ENCODE measurements at places on chromosomes 1 and 21.

GRCh38 chr1:58325866-58326265, 220.7 kb downstream of the OMA1 start:
- DNase-seq: no peak

GRCh38 chr1:81435175-81435574, 365.6 kb upstream of the ADGRL2 start:
- DNase-seq: no peak

GRCh38 chr21:9735421-9735961, 785.9 kb upstream of the TPTE start:
- DNase-seq: no peak

DNA sequence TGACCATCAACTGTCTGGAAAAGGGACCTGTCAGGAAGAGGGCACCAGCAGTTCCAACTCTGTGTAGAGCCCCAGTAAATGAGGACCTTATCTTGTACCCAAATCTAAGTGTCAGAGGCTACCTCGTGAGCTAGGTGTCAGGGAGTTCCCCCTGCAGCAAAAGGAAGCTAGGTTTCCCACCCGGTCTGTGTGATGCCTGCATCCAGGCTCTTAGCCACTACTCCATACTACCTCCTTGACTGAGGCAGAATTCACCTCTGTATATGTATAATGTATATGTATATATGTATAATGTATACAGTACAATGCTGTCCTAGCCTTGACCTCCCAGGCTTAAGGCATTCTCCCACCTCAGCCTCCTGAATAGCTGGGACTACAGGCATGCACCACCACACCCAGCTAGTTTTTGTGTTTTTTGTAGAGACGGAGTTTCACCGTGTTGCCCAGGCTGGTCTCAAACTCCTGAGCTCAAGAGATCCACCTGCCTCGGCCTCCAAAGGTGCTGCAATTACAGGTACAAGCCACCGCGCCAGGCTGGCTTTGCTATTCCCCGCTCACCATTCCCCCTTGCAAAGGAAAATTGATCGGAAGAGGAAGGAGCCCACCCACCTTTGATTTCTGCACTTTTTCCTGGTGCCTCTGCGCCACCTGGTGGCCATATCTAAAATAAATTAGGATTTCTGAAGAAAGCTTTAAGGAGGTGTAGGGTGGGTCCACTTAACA, 15.7 kb upstream of the LUZP1 start:
- peak; percentile 32 for DNase-seq

GRCh38 chr21:37166733-37167132, 93.7 kb downstream of the TTC3 start:
- DNase-seq: no peak

DNA sequence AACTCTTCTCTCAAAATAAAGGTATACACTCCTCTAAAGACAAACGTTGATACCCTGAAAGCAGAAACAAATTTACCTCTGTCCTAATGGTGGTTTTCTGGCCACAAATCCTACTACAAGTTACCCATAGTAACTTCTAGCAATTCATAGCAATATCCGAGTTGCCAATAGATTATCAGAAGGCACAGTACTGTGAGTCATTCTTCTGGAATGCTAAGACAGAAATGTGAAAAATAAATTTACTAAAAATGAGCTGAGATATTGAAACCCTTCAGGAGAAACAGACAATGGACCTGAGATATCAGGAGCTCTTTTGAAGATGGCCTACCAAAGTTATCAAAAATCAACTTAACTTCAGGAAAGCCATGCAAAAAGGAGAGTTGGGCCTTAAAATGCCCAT, 715.0 kb upstream of the ADAMTS5 start:
- no peak for DNase-seq

DNA sequence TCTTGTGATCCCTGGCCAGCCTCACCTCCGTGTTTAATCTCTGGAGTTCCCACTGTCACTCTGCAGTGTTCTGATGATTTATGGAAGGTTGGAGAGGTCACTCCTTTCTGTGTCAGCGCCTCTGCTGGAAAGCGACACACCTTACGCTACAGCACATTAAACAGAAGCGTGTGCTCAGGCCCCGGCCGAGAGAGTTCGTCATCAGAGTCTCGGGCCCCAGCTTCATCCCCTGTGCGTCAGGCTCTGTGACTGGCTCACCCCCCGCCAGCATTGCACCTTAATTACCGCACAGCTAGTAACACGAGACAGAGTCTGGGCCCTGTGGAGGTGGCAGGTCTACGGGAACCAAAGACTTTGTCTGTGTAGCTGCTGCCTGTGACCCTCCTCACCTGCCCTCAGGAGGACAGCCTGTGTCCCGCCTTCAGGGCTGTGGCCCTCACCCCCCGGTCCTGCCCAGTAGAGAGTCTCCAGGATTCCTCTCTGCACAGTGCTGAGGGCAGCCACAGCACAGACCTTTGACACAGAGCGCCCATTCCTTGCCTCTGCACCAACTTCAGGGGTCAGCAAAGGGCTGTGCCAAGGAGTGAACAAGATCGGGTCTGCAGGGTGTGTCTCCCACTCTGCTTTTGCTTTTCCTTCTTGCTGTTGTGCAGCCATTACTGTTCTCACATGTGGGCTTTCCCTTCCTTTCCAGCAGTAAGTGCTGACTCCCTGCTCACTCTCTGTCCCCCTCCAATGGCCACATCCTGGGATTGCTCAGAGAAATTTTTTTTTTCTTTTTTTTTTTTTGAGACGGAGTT, 157.6 kb downstream of the PGBD5 start:
- DNase-seq: no peak

GRCh38 chr21:45989355-45990048, 7.9 kb downstream of the COL6A1 start:
- DNase-seq: peak; percentile 3
